Effector CD4-positive, alpha-beta T cell (primary cell): ENCODE measurements at places on chromosomes 12 and 14.
A peak's percentile ranks its signal among the peaks of the same experiment; 100 is the strongest.

- no peak for DNase-seq
Observed at GRCh38 chr14:68539789-68540188, 253.1 kb downstream of the ZFP36L1 start.

DNA sequence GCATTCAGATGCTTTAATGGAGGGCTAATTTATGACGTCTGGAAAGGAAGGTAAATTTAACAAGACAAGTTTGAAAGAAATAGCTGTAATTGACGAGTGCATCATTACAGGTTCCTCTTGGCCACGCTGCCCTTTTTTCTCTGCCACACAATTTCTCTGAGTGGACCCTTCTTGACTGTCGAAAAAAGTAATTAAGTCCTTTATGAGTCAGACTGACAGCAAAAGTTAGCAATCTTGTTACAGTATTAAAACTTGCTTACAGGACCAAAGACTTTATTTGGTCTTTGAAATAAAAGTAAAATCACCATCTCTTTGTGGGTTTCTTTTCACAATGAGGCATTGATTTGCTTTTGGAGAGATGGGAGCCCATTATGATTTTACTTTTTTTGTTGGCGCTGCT is 42.6 kb downstream of the SAMD4A start:
- DNase-seq, result no peak

GRCh38 chr12:121801595-121802484 is 2.0 kb upstream of the SETD1B start:
- peak; percentile 37 for DNase-seq

DNA sequence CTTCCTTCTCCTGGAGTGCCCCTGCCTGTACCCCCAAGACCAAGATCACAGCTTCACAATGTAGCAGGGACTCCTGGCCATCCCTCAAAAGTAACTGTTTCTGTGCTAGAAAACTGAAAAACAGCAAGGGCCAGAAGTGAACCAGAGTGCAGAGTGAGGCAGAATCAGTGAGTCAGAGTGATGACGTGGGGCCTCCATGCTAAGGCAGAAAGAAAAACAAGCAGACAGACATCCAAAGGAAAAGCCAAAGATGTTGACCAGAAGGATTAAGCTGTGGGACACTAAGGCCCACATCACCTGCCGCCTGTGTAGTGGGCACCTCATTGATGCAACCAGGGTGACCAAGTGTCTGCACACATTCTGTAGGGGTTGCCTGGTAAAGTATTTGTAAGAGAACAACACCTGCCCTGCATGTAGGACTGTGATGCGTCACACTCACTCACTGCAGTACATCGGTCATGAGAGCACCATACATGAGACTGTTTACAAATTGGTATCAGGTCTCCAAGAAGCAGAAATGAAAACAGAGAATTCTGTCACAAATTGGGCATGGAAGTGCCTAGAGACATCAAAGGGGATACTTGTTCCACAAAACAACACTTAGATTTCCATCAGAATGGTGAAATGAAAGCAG is 51.2 kb downstream of the ARMH4 start:
- no peak for DNase-seq

- DNase-seq, result no peak
Observed at GRCh38 chr12:62763312-62763711, 171.6 kb downstream of the PPM1H start.

- DNase-seq, result no peak
Observed at GRCh38 chr14:101790232-101790631, 28.7 kb downstream of the PPP2R5C start.

DNA sequence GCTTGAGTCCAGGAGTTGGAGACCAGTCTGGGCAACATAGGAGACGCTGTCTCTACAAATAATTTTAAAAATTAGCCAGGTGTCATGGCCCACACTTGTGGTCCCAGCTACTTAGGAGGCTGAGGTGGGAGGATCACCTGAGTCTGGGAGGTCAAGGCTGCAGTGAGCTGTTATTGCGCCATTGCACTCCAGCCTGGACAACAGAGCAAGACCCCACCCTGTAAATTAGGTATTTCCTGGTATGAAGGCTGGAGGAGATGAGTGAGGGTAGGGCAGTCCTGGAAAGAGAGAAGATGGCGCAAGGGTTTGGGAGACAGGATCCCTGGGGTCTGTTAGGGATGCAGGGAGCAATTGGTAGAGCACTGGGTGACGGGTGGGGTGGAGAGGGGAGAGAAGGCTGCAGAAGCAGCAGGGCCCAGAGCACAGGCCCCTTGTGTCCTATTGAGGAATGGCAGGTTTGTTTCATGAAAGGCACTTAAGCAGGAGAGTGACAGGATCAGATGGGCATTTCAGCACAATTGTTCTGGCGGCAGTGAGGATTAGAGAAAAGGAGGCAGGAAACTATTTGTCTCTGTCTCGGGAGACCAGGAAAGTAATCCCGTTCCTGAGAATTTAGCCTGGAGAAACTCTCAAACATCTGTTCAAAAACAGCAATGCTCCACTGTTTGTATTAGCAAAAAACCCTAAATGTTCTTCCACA is 47.2 kb upstream of the KTN1 start:
- no peak for DNase-seq

- DNase-seq, result peak; percentile 46
Observed at GRCh38 chr14:70714055-70714550, 72.4 kb downstream of the TTC9 start.

GRCh38 chr14:94458558-94459205 is 6.1 kb upstream of the SERPINA11 start:
- DNase-seq, result no peak

DNA sequence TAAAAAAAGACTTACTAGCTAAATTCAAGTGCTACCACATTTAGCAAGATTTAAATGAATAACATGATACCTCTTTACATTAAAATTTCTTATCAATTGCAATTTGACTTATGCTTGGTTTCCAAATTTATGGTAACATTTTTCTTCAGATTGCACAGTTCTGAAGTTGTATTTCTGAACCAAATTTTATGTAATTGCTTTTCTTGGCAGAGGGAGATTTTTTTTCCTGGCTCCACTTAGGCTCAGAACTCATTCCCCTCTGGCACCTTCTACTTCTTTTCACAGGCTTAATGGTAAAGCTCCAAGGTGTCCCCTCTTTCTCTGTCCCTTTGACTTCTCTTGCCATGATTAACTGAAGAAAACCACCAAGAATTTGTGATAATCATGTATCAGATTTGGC is 99.8 kb upstream of the TMTC1 start:
- DNase-seq, result no peak

- no peak for DNase-seq
Observed at GRCh38 chr12:103494051-103494733, 1.6 kb downstream of the C12orf42 start.

DNA sequence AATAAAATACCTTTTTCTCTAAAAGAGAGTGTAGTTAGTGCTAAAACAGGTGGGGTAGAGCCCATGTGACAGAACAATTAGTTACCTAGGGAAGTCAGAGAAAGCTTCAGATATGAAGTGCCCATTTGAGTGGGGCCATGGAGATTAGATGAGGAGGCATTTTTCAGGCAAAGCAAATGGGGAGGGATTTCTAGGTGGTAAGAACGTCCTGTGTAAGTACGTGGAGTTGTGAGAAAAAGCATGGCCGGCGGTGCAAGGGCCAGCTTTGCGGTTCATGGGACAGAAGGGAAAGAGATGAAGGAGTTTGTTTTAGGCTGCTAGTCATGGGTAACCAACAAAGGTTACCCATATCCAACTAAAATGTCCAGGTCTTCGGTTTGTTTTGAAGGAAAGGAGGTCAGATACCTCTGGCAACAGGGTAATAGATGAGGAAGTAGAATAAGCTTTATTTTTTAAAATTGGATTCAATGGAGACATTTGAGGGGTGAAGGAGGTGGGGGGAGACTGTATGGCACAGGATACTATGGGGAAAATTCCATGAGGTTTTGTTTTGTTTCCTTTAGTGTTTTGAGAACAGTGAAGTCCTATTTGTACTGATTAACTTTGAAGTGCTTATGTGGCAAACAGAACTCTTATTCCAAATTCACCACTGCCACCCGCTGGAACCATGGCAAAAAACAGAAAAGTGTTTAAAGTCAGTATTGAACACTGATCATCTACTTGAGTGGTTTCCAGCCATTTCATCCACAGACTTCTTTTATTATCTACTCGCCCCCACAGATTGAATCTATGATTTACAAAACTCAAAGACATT is 10.0 kb upstream of the SNRPF start:
- no peak for DNase-seq

DNA sequence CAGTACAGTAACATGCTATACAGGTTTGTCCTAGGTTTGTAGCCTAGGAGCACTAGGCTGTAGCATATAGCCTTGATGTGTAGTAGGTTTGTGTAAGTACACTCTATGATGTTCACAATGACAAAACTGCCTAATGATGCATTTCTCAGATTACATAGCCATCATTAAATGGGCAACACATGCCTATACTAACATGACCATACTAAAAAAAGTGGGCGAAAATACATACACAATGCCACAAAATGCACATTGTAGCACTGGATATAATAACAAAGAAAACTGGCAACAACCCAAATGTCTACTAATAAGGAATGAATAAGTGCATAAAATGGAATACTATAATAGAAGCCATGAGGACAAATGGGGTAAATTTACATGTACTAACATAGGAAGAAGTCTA is 31.3 kb upstream of the NDUFA12 start:
- no peak for DNase-seq

GRCh38 chr14:48786498-48786897 is 799.7 kb downstream of the RPS29 start:
- DNase-seq, result no peak

DNA sequence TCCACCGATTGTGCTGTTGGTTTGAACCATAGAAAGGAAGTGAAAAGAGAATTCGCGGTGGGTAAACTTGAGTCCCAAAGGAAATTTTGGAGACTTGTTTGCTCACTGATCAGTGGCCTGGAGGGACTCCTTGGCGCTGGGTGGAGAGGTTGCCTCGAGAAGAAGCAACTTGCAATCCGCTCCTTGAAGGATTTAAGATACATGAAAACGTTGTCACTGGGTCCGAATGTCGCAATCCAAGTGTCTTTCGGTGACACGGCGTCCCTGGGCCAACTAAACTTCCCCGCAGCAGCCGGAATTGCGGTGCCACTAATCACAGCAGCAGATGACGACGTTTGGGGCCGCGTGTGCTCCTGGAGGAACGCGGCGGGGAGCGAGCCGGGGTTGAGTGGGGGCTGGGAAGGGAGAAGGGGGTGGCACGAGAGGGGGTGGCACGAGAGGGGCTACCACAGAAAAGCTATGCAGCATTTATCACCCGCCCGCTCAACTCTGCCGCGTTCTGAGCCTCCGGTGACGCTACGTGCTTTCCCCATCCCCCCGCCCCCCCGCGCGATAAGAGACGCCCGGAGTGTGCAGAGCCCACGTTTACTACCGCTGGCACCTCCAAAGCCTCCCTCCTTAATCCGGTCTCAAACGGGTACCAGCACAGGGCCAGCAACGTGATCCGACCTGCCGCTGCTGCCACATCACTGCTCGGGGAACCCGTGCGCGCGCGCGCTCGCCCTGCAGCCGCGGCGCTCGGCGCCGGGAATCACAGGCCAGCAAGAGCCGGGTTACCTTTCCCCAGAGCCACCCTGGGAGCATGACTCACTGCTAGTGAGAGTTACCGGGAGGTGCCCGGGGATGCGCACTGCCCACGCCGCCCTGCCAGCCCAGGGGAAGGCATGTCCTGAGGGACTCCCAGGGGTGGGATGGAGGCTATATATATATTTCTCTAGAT is 833 bp upstream of the BHLHE41 start:
- DNase-seq, result no peak
